GM23248 (cell line): ENCODE measurements at places on chromosomes 2 and 18.

DNA sequence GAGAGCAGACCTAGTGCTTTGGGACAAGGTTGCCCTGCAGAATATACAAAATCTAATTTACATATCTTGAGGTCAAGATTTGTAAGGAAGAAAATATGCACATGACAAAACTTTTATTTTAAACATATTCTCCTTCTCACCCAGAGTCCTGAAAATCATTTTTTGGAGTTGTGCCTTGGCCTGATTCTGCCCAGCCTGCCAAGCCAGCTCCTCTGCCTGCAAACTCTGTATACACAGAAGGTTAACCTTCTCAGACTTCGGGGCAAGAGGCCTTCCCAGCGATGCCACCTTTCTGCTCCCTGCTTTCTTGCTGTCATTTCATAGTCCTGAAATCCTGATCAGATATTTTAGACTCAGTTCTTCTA, 95.8 kb upstream of the CAVIN2 start:
- peak; percentile 2 for DNase-seq

GRCh38 chr2:46045888-46046287, 251.3 kb upstream of the EPAS1 start:
- DNase-seq, result no peak

DNA sequence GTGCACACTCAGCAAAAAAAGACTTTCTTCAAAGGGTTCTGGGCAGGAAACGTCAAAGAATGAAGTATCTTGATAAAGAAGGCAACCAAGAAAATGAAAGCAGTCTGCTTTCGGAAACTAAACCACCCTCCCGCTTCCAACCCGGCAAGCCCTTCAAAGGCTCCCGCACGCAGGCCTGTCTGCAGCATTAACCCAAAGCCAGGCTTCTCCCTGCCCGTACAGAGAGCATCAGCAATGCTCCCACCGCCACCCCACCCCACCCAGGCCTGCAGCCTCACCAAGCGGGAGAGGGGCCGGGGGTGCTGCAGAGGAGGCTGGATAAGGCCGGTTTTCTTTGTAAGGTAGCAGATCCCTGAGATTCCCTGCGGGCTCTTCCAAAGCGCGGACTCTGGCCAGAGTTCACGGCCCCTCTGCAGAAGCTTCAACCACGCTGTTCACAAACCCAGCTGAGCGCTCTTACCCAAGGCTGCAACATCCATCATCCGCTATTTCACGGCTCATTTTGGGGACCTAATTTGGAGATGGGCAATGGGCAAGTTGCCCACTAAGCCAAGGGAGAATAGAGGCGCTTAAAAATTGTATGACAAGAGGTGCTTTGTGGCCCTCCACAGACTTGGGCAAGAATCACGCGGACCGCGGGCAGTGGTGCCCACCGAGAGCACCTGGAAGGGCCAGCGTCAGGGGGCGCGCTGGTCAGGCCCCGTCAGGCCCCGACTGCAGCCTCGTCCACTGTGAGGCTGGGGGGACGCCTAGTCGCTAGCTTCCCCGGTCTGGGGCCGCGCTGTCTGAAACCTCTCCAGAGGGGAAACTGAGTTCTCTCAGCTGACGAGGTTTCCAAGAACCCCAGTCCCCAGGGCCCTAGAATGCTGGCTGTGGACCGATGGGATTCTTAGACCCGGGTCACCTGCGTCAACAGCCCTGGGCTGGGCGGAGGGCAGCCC, 225.4 kb upstream of the ID2 start:
- no peak for DNase-seq

DNA sequence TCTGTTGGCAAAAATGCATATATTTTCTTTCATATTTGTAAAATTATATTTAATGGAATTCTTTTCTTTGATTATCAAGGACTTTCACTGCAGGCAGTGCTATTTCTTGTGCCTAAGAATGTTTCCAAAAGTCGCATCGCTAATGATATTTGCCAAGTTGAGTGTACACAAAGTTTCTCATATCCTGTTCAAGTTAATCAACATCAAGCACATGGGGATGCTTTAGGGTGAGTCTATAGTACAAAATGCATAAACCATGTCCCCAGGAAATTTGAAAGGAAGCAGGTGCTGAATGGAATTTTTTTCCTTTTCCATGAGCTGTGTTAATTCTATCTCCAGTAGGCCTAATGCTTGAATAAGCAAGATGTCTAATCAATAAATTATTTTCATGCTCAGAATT, 129.7 kb downstream of the GALNT1 start:
- no peak for DNase-seq

GRCh38 chr18:3595369-3596273, 145.6 kb downstream of the TGIF1 start:
- peak; percentile 96 for DNase-seq

- no peak for DNase-seq
Measured at GRCh38 chr2:149221002-149221401, 109.4 kb upstream of the LYPD6 start.

- DNase-seq, result peak; percentile 92
Measured at GRCh38 chr2:183063083-183063482, 15.5 kb upstream of the DUSP19 start.
